ENCODE measurements at places on chromosomes 5 and 9. TPM values are rescaled to one million over a fixed set of nuclear protein-coding genes. Genes with fewer than 3 reads are reported as not detected.

The SPATA31E1 gene
- not detected for total RNA-seq

The PCDH1 gene
- 3.5 TPM for total RNA-seq

The SLIT3 gene
- total RNA-seq = 0.64 TPM

The CDH9 gene
- total RNA-seq = not detected

The TNFSF15 gene
- total RNA-seq = 5.6 TPM

The SPINK6 gene
- not detected for total RNA-seq

The ATG12 gene
- 64.7 TPM for total RNA-seq

The ANKDD1B gene
- total RNA-seq = 0.32 TPM

The QRFP gene
- total RNA-seq = not detected

The FBXO38 gene
- 74.7 TPM for total RNA-seq

The TARS1 gene
- total RNA-seq = 293 TPM

The PPP2R2B gene
- total RNA-seq = 2.2 TPM

The SPAAR gene
- not detected for total RNA-seq

The SEMA5A gene
- total RNA-seq = 74.7 TPM

The SPOCK1 gene
- 54.8 TPM for total RNA-seq

The INSYN2B gene
- 12.5 TPM for total RNA-seq

The FSTL4 gene
- under 0.01 TPM for total RNA-seq

The MAML1 gene
- 13.9 TPM for total RNA-seq

The ARSB gene
- total RNA-seq = 26.1 TPM

The OR13C3 gene
- not detected for total RNA-seq

The IL31RA gene
- total RNA-seq = 0.43 TPM

The NR2F1-AS1 gene
- 30.3 TPM for total RNA-seq

The APBA1 gene
- 11.2 TPM for total RNA-seq

The CCL27 gene
- not detected for total RNA-seq

The CBY3 gene
- not detected for total RNA-seq

The ESM1 gene
- under 0.01 TPM for total RNA-seq

The CAMSAP1 gene
- total RNA-seq = 23.7 TPM

The PCBD2 gene
- total RNA-seq = 4.7 TPM

The WNT8A gene
- total RNA-seq = not detected

The S100Z gene
- not detected for total RNA-seq

The CDK9 gene
- total RNA-seq = 50.1 TPM

The ADAMTS12 gene
- 54.8 TPM for total RNA-seq

All from fibroblast of villous mesenchyme (primary cell).